ENCODE measurements at places on chromosomes 3 and 15.

DNA sequence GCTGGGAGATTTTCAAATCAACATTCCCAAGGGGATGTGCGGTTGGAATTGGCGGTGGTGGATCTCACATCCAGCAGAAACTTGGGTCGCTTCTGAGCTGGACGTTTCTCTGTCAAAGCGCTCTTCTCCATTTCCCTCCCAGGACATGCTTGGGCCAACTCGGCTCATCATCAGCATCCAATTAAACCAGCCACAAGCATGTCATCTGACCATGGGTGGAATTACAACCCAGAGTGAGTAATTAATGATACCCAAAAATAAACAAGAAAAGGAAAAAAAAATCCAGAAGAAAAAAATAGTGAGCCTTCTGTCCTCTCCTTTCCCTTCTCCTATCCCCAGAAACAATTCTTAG, 111.2 kb downstream of the XXYLT1 start:
- DNase-seq, result no peak

DNA sequence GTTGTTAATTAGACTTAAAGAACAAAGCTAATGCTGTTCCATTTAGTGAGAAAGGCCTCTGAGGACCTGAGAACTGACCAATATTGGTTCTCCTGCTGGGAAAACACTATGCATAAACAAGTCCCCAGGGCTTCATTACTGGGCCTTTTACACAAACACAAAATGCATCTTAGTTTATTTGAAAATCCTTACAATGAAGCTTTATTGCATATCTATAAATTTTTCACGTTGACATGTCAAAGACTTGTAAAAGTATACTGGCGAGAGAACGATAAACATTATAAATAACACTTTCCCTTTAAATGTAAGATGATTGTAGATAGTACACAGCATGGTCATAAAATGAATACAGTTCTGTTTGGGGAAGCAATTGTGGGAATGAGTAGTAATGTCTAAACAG, 151.7 kb downstream of the ROBO2 start:
- no peak for DNase-seq

DNA sequence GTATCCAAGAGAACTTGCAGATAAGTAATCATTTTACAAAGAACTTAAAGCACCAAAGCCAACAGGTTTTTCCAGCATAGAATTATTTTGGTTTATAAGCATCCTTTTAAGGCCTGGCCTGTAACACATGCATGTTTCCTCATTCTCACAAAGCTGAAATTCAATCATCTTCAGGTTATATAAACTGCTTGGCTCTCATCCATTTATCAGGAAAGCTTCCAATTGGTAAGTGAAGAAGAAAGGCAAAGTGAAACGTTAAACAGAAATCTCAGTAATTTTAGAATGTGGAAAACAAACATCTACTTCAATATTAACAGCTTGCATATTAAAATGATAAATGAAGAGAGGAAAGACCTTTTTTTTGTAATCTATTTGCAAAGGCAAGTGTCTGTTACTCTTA, 1.6 kb downstream of the SERP1 start:
- DNase-seq, result peak; percentile 28

- DNase-seq, result no peak
These were observed at the start of gene KCNAB1 for GRCh38 chr3:156120528-156121251. TSS of gene KCNAB1 (plus strand) at chr3:156120578.

- DNase-seq, result no peak
These were observed 73.1 kb upstream of the SLC6A6 start for GRCh38 chr3:14329116-14329830.

GRCh38 chr3:125212091-125212508, 448 bp downstream of the SLC12A8 start:
- no peak for DNase-seq

- DNase-seq, result no peak
These were observed 61.1 kb downstream of the SLC6A6 start for GRCh38 chr3:14463330-14464140.

DNA sequence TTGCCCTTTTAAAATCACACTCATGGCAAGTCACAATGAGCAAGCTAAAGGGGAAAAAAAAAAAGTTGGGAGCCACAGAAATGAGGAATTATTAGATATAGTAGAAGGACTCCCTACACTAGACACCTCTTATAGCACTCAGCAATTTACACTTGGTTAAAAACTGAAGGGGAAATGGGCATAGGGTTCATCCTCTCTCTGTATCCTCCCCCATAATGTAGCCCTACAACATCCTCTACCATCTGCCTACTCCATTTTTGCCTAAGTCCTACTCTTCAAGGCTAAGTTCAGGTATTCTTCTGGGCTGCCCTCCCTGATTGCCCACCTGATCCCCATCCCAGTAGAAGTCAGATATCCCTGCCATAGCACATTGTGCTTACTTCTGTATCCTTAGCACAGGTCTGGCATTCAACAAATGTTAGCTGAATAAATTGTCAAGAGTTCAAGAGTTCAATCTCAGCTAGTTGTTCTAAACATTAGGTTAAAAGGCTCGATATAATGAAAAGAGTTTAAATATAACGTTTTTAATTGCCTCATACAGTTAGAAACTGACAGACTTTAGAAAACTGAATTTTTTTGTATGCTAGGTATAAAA, 14.5 kb downstream of the SETD2 start:
- no peak for DNase-seq

DNA sequence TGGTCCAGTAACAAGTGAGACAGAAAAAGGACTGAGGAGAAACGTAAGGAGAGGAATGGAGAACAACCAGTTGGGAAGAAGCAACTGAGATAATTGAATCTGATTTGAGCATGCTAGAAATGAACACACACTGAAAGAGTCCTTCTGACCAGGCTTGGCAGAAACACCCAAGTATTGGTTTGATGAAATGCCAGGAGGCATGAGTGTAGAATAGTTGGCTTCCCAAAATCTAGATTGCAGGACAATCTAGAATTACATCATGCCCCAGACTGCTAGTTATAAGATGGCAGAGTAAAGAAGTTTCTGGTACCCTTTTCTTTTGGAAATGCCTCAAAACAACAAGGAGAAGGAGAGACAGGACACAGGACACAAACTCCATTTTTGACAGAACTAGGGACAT, 189.7 kb upstream of the STT3B start:
- no peak for DNase-seq

DNA sequence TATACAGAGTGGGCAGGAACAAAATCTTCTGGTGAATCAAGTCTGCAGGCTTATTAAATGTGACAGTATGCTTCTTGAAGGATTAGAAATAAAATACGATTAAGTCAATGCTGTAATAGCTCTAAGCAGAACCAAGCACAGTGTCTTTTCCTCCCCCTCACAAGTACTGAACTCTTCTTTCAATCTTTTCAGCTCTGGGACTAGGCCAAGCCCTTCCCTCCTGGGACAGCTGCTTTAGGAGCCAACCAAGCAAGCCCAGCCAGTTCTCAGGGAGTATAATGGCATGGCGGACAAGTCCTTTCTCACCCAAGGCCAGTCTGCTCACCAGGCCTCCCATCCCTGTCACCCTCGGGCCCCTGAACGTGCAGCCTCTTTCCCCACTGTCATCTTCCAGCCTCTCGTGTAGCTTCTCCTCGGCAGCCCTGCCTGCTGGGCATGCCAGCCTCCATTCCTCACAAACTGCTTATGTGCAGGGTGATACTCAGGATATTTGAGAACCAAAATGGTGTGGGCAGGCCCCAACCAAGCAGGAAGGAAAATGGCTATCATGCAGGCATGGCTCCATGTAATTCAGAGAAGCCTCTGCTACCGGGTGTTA, 8.4 kb upstream of the PPP1R2 start:
- DNase-seq, result no peak

DNA sequence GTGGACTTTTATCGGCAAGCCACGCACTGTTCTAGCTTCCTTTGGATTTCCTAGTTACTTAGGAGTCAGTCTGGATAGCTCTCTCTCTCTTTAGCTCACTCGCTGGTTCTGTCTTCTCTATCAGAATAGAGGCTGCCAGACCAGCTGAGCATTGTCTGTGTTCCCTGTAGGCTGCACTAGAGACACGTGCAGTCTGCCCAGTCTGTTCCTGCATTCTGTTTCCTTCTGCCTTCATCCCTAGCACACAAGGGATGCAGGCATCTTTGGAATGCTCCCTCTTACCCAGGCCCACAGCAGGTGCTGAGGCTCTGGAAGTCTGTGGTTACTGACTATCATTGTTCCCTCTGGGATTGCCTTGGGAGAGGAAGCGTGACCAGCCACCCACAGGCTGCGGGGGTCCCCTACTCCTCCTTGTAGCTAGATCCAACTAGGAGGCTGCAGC, 322.8 kb downstream of the ZNF621 start:
- no peak for DNase-seq

DNA sequence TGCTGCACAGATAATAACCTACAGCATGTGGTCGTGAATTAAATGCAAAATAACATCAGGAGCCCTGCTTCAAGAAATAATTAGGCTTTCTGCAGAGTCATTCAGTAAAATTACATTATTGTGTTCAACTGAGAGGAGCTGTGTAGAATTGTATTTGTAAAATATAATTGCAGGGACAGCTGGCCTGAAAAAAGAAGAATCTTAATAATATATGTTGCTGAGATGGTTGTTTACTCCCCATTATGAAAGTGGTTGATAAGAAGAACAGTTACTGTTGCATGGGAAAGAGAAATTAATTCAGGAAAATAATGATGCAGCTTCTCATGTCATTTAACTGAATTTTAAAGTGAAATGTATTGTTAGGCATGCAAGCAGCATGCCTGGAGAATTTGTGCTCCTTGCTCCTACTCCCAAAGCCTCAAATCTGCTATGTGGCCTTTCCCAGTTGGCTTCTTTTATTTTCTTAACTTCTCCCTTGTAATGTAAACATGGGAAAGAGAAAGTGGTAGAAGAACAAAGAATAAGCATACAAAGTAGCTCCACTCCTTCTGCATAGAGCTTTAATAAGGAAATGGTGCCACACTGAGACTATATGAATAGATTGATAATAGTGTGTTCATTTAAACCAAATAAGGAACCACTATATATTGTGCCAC, 100.1 kb downstream of the VGLL3 start:
- no peak for DNase-seq

DNA sequence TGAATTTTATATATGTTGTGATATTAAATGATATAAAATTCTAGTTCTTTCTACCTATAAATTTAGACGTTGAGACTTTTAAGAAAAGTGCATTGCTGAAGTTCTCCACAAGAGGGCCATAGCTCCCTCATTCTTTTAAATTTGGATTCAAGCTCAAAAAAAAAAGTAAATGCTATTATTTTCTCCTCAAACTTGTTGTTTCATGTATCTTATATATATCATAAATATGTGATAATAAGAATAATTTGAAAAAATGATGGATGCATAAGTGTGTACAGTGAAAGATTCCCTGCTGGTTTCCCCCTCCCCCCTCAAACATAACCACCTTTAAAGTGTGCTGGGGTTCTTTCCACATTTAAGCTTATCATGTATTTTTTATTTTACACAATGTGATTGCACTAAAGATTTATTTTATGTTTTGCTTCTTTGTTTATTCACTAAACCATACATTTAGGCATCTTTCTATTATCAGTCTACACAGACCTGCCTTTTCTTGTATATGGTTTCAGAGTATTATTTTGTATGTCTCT, 769.4 kb upstream of the GOLIM4 start:
- DNase-seq, result peak; percentile 31

DNA sequence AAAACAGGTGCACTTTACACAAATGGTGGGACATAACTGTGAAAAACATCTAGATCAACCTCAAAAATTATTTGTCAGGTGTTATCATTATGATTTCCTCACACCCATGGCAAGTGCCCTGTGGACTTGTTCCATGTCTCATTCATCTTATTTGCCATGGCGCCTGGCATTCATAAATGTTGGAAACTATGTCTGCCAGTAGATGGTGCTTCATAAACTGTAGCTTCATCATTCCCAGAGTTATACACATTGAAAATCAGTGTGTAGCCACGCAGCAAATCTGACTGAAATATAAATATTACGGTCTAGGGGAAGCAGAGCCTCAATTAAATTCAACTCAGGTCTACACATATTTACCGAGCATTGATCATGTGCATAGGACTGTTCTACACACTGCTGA, 90.7 kb downstream of the IMPG2 start:
- DNase-seq, result no peak

DNA sequence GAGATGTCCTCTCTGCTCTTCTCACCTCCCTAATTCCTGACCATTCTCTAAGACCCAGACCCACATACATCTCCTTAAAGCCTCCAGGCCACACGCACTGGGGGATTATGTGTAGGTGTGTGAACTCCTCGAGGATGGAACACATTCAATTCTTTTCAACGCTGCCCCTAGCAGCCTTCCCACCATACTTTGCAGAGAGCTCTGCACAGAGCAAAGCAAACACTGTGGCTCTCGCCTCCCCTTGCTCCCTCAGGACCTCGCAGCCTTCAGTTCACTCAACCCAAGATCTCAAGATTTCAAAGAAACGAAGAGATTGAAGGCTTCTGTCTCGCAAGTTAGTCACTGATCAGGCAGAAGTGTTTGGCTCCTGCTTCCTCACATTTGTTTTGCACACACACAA, 6.0 kb downstream of the ACTC1 start:
- DNase-seq, result no peak

- no peak for DNase-seq
These were observed 1.2 kb downstream of the CLSTN2 start for GRCh38 chr3:139935866-139936817.

- DNase-seq, result no peak
These were observed 42.6 kb upstream of the ACKR4 start for GRCh38 chr3:132554437-132554836.

DNA sequence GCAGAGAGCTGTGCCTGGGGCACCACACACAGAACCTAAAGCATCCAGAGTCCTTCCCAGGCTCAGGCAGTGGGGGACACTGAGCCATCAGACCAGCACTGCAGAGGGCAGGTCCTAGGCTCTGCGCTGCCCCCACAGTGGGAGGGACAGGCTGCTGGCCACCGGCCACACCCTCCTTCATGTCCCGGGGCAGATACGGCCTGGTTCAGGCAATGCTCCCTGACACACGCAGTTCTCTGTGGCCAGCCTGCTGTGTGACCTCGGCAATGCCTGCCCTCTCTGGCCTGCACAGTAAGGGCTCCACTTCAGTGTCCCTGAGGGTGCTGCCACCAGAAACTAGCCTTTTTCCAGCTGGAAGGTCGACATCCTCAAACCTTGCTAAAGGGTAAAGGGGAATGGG, 12.4 kb downstream of the LINGO1 start:
- DNase-seq, result no peak

DNA sequence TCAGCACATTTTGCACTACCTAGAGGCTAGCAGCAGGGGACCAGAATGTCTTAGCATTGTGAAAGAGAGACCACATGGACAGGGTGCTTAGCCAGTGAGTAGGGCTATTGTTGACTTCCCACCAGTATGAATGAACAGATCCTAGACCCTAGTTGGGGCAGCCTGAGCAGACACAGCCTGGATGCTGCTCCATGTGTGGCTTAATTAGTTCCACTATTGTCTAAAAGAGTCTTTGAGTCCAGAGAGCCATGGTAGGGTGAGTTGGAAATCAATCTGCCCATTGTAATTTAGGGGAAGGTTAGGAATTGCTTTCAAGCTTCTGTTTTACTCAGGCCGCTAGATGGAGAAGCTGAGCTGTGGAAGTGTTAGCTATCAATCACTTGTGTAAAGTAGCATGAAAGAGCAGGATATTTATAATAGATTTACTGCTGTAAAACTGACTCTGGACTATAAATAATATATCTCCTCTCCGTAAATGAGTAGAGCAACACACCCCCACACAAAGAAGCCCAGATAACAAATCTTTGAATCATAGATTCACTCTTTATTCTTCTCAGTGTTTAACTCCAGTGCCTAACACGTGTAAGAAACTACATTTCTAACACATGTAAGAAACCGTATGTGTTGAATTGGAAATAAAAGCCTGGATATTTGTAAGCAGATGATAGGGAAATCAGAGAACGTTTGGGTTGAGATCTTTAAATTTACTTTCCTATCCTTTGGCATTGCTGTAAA, 4.1 kb upstream of the GCSAM start:
- peak; percentile 57 for DNase-seq

Data from AML-193 (cell line).